ENCODE measurements at places on chromosomes 4 and X.

DNA sequence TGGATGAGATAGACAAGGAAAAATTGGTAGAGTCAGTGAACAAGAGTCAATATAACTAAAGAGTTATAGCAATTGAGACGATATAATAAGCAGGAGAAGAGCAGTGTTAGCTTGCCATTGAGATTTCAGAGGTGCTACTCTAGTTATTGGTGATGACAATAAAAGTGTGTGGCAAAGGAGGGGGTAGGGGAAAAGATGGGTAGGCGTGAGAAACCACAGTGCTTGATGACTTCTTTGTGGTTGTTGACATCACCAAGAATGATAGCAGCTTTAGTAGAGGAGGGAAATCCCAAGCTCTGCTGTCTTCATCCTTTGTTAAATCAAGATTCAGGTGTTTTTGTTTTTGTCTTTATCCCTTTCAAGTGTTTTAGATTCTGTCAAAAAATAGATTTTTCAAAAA lies 179.9 kb upstream of the PPP3CA start:
- peak; percentile 23 for DNase-seq

DNA sequence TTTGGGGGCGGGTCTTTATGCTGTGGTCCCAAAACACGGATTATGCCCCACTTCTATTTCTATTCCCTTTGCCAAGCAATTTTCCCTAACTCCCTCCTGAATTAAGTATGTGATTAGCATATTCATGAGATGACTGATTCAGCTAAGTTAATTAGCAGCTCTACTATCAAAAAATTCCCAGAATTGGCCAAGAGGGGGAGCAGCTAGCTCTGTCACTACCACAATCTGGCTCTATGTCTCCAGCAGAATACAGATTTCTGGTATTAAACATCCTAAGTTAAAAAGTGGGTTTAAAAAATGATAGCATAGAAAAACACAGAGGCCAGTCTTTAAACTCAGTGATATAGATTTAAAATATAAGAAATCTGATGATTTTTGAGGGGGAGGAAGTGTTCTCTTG lies 80.3 kb downstream of the GPC4 start:
- peak; percentile 13 for DNase-seq

DNA sequence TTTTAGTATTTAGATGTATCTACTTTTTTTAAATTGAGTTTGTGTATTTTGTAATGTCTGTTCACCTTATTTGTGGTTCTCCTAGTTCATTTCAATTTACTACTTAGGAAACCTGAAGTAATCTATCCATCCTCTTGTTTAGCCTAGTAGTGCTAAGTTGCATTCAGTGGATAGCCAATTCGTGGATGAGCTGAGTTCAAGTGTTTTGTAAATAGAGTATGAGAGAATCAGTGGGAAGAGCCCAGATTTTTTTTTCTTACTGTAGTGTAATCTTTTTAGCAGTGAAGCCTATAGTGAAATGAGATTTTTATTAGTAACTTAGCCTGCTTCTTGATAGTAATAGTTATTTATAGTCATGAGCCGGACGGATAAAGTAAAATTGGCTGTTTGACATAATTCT lies 21.7 kb downstream of the STAG2 start:
- no peak for DNase-seq

- no peak for DNase-seq
Measured at GRCh38 chr4:47213971-47214370, 182.6 kb downstream of the GABRB1 start.

DNA sequence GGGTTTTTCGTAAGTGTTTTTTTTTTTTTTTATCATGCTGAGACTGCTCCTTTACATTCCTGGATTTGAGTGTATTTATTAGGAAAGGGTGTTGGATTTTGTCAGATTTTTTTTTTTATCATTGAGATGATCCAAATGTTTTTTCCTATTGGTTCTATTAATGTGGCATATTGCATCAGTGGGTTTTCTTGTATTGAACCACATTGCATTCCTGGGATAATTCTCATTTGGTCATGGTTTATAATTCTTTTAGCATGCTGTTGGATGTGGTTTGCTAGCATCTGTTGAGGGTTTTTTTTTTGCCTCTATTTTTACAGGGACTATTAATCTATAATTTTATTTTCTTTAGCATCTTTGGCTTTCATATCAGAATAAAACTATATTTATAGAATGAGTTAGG lies 28.8 kb downstream of the COL4A5 start:
- DNase-seq = no peak

GRCh38 chr4:108044951-108045686 lies 55.4 kb downstream of the HADH start:
- DNase-seq = no peak

DNA sequence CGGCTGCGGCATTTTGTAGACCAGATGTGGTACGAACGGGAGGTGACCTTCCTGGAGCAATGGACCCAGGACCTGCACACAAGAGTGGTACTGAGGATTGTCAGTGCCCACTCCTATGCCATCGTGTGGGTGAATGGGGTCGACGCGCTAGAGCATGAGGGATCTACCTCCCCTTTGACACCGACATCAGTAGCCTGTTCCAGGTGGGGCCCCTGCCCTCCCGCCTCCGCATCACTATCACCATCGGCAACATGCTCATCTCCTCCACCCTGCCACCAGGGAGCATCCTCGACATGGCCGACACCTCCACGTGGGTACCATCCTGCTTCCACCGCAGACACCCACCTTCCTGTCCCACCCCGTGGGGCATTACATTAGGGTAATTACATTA lies 46.2 kb downstream of the SMARCA5 start:
- no peak for DNase-seq

DNA sequence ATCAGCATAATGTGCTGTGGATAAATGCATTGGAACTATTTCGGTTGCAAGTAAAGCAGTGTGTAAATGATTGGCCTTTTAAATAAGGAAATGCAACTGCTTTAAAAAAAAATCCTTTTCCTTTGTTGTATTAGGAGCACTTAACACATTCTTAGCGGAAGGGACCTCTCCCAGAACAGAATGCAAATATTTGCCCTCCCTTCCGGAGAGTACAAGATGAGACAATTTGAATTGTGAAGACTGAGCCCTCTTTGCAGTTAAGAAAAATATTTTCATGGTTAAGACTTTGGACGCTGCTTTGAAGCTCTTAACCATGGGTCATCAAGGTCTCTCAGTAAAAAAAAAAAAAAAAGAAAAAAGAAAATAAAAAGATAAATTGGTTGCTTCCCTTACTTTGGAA lies 9.5 kb upstream of the NOX1 start:
- DNase-seq = no peak
